ENCODE measurements at places on chromosomes 16 and 17.

GRCh38 chr16:79404571-79404970, 196.0 kb downstream of the MAF start:
- no peak for DNase-seq

- DNase-seq: no peak
Measured at GRCh38 chr16:937723-938122, 33.1 kb downstream of the LMF1 start.

DNA sequence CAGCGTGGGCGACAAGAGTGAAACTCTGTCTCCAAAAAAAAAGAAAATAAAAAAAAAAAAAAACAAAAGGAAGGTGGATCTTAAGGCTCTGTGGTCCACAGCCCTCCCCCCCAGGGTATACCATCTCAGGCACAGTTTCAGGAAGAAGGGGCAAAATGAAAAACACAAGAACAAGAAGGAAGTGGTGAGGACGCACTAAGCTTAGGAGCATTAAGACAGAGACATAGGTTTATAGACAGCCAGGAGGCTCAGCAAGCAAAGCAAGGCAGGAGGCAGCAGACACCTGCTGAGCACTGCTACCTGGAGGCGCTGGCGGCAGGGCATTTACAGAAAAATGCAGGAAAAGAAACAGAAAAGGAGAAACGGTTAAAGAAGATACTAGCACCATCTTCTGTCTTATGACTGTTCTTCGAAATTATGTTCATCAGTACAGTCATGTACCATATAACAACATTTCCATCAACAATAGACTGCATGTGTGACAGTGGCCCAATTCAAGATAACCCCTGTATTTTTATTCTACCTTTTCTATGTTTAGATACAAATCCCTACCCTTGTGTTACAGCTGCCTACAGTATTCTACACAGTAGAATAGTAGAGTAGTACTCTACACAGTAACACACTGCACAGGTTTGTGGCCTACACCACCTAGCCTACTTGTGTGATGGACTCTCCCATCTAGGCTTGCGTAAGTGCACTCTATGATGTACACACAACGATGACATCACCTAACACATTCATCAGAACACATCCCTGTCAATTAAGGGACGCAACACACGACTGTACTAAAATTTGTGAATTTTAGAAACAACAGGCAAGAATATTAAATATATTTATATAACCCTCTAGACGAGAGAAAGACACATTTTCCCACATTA, 62.5 kb downstream of the XPO6 start:
- no peak for DNase-seq

- no peak for DNase-seq
Measured at GRCh38 chr17:71482625-71483024, 638.2 kb upstream of the SOX9 start.

DNA sequence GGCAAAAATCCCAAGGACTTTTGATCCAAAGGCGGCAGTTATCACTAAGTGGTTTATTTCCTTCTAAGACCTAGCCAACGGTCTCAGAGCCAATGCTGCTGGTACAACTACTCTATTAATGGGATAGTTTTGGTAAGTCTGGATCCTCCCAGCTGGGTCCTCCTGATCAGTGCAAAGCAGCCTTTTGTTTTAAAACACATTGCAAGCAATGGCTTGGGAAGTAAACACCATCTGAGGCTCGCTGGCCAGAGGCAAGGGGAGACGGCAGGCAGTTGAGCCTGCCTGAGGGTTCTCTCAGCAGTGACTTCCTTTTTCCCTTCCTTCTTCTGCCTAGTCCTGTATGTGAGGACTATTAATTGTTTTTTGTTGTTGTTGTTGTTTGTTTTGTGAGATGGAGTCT, 1.6 kb upstream of the SLC5A10 start:
- no peak for DNase-seq

DNA sequence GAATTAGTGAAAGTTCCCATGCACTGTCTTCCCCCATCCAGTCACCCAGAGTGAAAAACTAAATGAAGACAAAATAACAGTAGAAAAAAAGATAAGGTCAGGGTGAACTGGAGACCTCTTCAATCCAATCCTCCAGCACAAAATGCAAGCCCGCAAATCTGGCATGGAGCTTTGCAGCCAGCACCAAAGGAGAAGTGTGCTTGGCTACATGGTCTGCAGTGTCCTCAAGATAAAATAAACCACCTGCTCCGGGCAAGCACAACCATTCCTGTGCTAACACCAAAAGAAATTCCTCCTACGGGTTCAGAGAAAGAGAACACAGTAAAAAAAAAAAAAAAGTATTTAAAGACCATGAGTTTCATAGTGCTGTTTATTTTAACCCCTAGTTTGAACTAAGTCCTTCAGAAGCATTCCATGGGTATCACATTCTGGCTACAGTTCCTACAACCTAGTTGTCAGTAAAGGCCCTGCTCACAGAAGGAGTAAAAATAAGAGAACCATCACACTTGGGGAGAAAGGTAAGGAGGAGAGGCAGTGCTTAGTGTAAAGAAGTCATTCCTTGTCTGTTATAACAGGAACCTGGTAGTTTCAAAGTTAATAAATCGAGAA, 109.1 kb downstream of the GAS7 start:
- DNase-seq: no peak

- peak; percentile 94 for DNase-seq
Measured at GRCh38 chr17:78925234-78925633, at the start of gene TIMP2. TSS of gene TIMP2 (minus strand) at chr17:78925387. CDS start at chr17:78925088, 299 bp downstream.

DNA sequence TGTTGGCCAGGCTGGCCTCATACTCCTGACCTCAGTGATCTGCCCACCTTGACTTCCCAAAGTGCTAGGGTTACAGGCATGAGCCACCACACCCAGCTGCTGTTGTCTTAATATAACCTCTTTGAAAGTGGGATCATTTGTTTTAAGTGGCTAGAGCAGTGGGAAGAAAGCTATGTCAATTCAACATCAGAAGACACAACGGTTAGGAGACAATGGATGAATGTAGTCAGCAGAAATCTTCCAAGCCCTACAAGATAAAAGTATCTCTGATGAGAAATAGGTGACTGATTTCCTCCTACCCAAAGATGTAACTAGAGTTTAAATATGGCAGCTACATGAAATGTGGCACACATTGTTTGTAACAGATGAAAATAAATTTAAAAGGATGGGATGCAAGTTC, 20.0 kb upstream of the TRIM25 start:
- DNase-seq: no peak

DNA sequence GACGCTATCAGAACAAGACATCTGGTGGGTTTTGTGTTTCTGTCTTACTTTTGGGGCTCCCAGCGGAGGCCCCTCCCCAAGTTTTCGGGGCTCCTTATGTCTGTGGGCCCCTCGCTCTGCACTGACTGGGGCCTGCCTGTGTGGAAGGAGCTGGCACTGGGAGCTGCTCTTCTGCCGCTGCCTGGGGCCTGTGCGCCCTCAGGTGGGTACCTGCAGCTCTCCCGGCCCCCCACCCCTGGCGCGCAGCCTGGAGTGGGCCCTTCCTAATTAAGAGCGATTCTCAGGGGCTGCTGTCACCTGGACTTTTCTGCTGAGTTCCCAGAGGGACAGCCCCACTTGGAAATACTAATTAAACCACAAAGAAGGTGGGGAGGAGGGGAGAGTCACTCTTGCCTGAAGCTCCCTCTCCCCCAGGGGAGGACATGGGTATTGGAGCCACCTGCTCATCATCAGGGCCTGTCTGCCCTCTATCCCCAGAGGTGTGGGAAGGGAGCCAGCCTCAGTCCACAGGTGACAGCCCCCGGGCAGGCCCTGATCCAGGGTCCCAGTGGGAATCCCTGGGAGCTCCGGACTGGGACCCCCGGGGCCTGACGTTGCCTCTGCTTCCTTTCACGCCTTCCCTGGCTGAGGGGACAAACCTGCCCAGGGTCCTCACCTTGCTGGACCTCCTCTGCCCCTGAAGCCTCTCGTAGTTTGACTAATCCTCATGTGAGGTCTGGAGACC, 36.5 kb downstream of the GSE1 start:
- DNase-seq: no peak

DNA sequence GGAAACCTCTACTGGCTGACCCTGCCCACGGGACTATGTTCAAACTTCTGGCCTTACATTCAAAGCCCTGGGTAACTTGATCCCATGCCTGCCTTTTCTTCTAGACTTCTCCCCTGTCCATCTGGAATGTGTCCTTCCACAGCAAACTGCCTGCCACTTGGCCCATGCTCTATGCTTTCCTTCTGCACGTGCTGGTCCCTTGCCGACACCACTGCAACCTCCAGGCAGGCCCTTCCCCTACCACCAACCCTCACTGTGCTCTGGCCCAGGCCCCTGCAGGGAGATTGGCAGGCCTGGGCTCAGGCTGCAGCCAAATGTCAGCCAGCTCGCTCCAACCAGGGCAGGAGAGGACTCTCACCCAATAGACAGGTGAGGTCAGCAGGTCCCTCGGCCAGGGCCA, 11.0 kb downstream of the HSD11B2 start:
- DNase-seq: no peak

DNA sequence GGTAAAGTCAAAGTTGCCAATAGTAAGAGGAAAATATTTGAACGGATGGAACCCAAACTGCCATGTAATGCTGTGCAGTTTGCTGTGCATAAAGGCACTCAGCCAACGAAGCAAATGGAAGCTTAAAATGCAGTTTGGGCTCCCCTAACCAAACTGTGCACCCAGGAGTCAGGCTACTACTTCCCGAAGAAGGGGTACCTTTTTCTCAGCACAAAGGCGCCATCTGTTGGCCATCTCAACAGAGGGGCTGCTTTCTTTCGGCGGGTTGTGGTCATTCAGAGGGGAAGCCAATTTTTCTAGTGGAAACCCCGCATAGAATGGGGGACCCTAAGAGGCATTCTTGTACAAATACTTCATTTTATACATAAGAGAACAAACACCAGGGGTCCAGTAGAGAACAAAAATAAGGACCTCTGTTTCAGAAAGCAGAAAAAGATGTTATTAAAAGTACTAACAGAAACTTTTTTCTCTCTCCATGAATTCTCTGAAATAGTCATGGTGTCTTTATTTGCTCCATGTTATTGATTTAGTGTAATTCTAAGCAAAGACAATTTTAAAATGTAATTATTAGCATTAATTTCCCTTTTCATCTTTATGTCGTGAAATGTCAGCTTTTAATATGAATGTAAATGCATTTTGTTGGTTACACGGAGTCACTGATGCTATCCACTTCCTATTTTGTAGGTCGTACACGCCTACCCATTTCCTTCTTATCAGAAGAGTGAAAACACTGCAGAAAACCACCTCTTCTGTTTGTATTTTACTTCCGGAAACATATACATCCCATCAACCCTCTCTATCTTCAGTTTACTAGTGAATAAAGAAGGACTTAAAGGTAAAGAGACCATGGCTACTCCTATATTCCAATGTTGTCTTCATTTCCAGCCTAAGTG, 453.3 kb downstream of the KCNJ2 start:
- DNase-seq: peak; percentile 32

- DNase-seq: no peak
Measured at GRCh38 chr16:7324321-7324720, 8.3 kb upstream of the RBFOX1 start.

- peak; percentile 24 for DNase-seq
Measured at GRCh38 chr16:85373741-85374570, 239.2 kb upstream of the GSE1 start.

DNA sequence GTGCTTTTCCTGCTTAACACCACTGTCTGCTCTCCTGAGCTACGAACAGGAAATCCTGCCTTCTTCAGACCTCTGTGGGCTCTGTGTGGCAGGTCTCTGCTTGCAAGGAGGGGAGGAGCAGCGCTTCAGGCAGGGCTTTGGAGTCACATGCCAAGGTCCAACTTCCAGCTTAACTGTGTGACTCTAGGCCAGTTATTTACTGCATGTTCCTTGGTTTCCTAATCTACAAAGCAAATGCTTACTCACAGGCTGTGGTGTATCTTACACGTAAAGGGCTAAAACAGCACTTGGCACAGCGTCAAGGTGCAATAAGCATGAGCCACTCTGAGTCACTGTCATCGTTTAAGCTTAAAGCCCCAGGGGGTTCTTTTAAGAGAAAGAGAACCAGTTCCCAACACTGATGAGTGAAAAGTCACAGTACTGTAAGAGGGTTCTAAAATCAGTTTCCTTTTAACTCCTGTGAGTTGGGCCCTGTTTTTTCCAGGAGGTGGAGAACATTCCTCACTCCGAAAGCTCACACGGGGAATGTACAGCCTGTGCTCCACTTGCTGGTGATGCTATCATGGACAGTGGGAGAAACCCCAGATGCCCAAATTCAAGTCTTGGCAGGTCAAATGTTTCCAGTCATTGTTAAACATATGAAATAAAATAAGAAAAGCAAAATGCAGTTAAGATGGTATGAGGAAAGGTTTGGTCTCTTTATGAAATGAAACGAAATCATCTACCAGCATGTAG, 54.1 kb upstream of the BCAR1 start:
- DNase-seq: peak; percentile 58

DNA sequence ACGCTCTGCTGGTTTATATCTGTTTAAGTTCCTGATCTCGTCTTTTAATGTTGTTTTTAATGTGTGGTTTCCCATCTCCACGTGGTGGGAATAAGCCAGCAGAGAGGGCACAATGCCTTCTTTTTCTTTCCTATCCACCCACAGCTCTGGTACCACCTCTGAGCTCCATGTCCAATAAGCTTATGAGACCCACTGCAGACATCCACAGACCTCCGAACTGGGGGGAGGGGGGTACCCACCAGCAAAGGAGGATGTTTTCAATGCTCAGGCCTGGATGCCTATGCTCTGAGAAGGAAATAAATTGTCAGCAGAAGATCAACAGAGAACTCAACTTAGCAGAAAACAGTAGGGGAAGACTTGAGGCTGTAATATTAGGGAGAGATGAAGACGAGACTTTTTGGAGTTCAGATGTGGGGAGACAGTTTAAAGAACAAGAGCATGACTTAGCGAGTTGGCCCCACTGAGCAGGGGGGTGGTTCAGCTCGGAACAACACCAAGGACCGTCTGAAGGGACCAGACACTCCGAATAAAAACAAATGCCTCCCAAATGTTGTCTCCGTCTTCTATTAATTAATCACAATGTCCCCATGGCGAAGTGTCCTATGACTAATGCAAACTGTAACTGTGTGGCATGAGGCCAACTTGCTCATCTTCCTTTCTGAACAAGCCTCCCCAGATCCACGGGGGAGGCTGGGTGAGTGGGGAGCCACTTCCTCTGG, 62.7 kb downstream of the GAS7 start:
- peak; percentile 48 for DNase-seq

- no peak for DNase-seq
Measured at GRCh38 chr16:87352818-87353217, 30.8 kb downstream of the FBXO31 start.

GRCh38 chr17:49694847-49695697, 12.7 kb downstream of the SLC35B1 start:
- DNase-seq: peak; percentile 63

DNA sequence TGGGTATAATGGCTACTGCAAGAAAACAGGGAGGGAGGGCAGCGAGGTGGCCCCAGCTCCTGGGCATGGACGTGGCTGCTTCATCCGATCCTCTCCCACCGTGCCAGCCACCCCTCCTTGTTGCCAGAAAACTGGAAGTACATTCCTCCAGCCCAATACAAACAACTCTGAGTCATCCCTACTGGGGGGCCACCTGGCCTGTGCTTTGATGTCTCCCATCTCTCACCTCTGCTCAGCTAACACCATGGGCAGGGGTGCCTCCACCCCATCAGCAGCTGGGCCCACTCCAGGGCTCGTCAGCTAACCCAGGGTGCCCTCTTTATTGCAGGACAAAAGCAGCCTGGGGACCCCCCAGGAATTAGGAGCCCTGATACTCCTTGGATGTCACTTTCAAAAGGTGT, 2.0 kb downstream of the RHBDF2 start:
- DNase-seq: peak; percentile 29
